ENCODE measurements at places on chromosomes 3 and 15.
A peak's percentile ranks its signal among the peaks of the same experiment; 100 is the strongest.

GRCh38 chr3:20822251-20822650 is 636.2 kb upstream of the SGO1 start:
- no peak for DNase-seq

DNA sequence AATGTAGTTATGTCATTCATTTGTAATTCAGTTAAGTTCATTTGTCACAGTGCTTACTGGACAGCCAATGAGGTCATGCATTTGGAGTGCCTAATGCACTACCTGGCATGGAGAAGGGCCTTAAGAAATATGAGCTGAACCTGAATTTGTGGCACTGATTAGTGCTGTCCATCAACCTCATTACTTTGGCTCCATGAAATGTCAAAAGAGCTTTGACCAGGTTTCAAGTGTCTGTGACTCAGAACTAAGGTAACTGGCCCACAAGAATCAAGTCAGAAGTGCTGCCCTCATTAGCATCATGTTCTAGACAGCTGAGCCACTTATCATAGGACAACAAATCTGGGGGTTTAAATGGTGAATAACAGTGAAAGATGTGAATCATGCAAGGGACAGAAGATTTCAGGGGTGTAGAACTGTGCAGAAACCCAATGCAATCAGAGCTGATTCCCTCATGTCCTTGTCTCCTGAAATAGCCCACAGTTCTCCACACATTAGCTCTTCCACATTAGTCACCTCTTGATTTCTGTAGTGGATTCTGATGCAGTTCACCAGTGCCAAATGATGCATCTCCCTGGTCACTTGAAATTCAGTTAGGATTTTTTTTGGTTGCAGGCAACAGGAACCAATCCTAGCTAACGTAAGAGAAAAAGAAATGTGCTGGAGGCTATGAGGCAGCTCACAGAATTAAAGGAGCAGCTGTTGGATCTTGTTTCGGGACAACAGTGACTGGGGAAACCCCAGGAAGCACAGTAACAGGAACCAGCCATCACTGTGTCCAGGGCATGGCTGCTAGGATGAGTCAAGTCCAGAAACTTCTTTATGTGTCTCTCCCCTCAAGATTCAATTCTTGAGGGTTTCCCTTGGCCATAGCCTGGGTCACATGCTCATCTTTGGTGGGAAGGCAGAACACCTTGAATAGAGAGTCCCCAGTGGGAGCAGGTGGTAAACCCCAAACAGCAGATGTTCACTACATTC is 38.7 kb downstream of the CHST2 start:
- DNase-seq, result peak; percentile 54

- DNase-seq, result peak; percentile 5
Measured at GRCh38 chr15:91824256-91824655, 29.3 kb upstream of the SLCO3A1 start.

DNA sequence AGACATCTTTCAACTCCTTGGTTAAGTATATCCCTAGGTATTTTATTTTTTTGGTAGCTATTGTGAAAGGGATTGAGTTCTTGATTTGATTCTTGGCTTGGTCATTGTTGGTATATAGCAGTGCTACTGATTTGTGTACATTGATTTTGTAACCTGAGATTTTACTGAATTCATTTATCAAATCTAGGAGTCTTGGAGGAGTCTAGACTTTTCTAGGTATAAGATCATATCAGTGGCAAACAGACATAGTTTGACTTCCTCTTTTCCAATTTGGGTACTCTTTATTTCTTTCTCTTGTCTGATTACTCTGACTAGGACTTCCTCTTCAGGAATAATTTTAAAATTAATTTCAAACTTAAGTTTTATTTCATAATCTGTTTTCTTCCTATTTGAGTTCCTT is 125.2 kb downstream of the OCA2 start:
- DNase-seq, result no peak

GRCh38 chr3:156559321-156559720 is 4.4 kb upstream of the SSR3 start:
- DNase-seq, result no peak

GRCh38 chr15:85094685-85095084 is 113.0 kb downstream of the PDE8A start:
- peak; percentile 11 for DNase-seq

DNA sequence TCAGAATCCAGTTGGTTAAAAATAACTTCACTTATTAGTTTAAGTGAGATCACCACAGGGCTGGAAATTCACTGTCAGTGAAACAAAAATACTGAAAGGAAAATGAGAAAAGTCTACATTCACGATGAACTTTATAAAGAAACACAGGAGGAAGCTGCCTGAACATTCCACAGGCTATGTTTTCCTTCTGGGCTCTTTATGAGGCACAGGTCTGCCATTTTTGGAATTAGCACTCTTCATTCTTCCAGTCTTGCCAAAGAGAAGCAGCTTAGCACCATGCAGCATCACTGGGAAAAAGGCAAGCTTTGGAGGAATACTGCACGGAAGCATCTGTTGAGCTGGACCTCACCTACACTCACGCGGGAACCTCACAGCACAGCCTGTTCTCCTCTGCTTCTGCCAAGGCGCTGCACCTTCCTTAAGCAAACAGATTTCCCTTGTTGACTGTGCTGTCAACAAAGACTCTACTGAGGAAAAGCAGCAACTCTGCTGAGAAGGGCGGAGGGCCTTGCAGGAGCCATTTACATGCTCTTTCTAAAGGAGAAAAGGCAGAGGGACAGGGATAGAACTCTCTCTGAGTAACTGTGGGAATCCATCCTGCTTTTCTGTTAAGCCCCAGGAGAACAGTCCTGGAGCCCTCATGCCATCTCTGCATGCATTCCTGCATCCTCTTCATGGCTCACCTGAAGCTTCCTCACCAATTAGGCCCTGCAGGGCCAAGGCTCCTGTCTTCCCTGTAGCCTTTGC is 15.7 kb downstream of the SUSD5 start:
- DNase-seq, result no peak

DNA sequence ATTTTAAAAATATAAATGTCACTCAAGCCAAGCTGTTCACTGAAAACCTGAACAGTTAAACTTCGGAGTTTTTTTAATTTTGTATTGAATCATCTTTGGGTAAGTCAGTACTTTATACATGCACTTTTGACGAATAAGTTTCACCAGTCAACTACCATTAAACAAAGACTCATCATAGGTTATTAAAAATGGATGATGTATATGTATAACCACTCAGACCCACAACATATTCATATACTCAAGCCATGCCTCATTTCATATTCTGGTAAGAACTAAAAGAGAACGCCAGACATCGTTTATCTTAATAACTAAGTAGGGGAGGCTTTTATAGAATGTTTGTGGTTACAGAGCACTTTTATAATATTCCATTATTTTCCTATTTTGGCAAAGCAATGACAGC is 18.3 kb downstream of the MSL2 start:
- no peak for DNase-seq

- peak; percentile 0 for DNase-seq
Measured at GRCh38 chr15:72685301-72685924, 569 bp downstream of the HIGD2B start.

DNA sequence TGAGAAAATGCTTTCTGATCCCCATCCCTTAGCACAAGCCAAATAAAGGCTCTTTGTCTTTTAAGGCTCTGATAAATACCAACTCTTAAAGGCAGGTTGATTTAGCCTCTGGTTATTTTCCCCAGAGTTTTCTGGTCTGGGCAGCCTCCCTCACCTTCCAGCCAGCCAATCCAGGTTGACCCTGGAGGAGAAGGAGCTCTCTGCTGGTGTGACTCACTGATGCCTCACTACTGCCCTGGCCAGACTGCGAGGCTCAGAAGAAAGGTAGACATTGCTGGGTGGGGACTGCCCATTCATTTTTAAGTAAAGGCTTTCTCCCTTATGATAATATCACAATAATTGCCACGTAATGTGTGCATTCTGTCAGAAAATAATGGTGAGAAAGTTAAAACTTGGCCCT is 37.1 kb downstream of the SLCO3A1 start:
- DNase-seq, result peak; percentile 88

DNA sequence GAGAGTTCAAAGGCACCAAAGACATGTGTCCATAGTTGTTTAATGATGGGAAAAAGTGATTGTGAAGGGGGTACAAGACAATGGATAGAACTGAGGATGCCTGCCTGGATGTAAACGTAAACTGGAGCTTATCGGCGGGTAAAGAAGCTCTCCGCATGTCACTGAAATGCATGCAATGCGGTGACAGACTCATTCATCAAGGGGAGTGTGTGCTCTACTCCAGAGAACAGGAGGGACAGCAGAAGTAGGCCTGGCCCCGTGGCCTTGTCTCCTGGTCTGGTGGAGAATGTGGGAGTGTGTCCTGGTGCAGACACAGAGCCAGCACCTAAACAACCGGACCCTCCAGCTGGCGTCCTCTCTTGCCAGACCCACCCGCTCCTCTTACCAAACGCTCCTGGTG is 50.6 kb downstream of the TRPM1 start:
- DNase-seq, result no peak

- no peak for DNase-seq
Measured at GRCh38 chr3:18499301-18499700, 74.2 kb upstream of the SATB1 start.

GRCh38 chr3:90034038-90034437 is 926.6 kb downstream of the EPHA3 start:
- no peak for DNase-seq

DNA sequence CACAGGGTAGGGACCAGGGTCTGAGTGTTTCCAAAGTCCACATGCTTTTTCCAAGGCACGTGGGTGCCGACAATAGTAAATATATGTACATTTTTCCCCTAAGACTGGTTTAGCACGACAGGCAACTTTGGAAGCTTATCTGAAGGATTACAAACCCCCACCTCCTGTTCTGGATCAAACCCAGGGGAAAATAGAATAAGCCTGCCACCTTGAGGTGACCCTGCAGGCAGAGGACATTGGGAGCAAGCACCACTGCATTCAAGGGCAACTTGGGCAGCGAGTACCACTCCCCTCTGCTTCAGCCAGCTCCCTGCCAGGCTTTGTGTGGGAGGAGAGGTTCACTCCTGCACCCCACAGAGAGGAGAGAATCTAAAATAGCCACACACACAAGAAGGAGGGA is 44.8 kb downstream of the KBTBD12 start:
- peak; percentile 41 for DNase-seq

DNA sequence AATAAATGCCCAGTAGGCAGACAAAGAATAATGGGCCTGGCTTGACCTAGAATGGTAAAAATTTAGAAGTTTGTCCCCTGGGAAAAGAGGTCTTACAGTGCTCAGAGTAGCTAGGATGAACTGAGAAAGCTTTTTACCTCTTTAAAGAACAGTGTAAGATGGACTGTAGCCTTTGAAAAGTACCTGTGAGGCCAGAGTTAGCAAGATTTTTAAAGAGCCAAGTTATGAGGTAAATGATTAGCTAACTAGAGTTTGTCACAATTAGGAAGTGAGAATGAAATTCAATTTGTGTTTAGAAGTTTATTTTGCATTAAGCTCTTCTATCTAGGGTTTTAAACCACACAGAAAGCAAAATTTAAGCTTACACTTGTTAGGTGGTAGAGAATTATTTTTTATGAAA is 480.9 kb downstream of the ZIC1 start:
- no peak for DNase-seq

- DNase-seq, result no peak
Measured at GRCh38 chr3:135989242-135989641, 23.7 kb downstream of the PPP2R3A start.

- DNase-seq, result no peak
Measured at GRCh38 chr3:100769693-100770092, 60.4 kb downstream of the TFG start.

- no peak for DNase-seq
Measured at GRCh38 chr3:47410417-47410720, 29.5 kb downstream of the PTPN23 start.

GRCh38 chr3:46908294-46908985 is 30.9 kb downstream of the PTH1R start:
- peak; percentile 61 for DNase-seq

- no peak for DNase-seq
Measured at GRCh38 chr3:139554628-139555027, 15.1 kb upstream of the RBP1 start.

DNA sequence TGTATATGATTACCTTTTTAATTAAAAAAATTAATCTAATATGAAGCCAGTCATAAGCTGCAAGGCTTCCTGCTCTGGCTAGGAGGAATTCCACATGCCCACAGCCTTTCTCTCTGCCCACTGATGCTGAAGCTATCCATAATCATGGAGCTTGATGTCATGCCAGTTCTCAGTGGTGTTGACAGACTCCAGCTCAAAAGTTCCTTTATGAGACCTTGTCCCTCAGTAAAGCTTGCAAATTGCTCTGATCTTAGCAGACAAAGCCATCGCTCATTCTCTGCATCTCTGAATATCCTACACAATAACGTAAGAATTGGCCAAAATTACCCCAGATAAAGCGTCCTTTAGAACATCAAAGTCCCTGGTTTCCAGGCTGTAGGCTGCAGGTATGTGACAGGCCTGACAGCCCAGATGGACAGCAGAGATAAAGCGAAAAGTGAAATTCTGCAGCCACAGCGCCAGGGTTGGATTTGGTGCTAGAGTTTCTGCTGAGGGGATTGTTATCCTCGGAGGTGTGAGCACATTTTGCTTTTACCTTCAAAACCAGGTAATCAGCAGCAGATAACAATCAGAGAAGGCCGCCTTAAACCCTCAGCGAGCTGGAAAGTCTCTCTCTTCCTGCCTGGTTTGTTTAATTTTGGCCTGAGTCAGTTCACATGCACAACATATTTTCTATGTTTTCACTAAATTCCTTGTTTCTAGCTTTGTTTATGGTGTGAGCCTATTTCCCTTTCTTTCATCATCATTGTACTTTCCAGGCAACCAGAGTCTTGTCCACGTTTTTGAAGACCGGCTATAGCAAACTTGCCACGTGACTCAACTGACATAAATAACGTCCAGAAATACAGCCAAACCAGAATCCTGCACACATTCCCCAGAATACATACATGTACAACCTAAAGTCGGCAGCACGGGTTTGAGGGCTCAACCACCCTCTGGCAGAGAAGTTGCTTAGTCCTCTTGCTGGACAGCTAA is 36.6 kb upstream of the ALDH1A3 start:
- no peak for DNase-seq

DNA sequence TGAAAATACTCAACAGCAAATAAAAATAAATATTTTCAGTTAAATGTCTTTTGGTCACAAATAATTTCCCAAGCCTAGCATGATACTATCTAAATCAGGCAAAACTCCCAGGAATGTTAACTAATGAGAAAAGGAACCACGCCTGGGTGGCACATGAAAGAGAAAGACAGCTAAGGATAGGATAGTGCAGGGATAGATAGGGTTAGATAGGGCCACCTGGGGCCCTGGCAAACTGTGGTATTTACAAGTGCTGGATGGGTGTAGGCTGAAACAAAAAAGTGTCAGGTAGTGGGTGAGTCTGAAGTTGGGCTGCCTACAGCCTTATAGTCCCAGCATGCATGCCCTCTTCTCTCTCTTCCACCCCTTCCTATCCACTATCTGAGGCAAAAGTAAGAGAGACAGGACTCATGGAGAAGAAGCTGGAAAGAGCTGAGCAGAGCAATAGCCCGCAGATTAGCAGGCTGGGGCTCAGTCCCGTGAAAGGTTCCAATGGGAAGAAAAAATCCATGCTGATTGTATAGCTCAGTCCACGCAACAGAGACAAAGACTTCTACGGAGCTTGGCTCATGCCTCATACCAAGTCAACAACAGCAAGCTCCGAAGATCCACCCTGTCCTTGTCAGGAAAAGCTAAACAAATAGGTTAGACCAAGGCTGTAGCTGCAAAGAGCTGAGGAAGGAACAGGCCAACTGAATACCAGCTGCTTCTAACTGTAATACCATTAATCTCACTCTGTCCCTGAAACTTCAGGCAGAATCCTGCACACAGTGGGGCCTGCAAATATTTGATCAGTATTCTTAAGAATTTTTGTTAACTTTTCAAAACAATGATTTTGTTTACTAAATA is 342.1 kb upstream of the ATP11B start:
- no peak for DNase-seq

- DNase-seq, result no peak
Measured at GRCh38 chr3:53213276-53213675, 42.5 kb downstream of the TKT start.

- peak; percentile 41 for DNase-seq
Measured at GRCh38 chr15:74906067-74906449, 593 bp downstream of the FAM219B start.

All from MCF 10A (cell line).